NCI-H2029 treated with DMSO at 0.1 percent for 48 hours (cell line): ENCODE measurements at places on chromosomes 16 and 17.

DNA sequence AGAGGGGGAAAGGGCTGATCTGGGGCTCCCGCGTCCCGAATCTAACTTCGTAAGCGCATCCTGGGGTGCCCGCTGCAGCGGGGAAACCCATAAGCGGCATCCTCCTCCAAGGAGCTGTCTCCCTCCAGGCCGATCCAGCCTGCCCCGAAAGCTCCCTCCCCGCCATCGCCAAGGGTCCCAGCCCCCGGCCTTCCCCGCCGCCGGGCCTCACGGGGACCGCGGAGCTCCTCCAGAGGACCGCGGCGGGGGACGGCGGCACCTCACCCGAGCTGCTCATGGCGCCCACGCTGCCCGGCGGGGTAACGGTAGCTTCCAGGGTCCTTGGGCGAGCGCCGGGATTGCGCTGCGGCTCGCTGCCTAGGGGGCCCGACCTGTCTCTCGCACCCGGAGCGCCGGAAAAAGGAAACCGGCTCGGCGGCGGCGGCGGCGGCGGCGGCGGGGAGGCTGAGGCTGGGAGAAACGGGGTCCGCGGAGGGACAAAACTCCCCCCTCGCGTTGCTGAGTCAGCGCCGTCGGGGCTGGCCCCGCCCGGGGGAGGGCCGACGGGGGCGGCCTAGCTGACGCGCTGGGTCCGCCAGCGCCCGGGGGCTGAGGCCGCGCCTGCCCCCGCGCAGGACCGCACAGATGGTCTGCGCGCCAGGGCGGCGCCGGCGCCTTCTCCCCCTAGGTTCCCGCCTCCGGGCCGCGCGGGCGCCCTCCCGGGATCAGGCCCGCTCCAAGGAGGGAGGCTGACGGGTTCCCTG is at the start of gene BLMH:
Gene BLMH, minus strand, starts transcription at position 402 of the 743 bp plus-strand sequence. Its CDS starts 125 bp downstream, at position 277.
- DNase-seq = no peak

DNA sequence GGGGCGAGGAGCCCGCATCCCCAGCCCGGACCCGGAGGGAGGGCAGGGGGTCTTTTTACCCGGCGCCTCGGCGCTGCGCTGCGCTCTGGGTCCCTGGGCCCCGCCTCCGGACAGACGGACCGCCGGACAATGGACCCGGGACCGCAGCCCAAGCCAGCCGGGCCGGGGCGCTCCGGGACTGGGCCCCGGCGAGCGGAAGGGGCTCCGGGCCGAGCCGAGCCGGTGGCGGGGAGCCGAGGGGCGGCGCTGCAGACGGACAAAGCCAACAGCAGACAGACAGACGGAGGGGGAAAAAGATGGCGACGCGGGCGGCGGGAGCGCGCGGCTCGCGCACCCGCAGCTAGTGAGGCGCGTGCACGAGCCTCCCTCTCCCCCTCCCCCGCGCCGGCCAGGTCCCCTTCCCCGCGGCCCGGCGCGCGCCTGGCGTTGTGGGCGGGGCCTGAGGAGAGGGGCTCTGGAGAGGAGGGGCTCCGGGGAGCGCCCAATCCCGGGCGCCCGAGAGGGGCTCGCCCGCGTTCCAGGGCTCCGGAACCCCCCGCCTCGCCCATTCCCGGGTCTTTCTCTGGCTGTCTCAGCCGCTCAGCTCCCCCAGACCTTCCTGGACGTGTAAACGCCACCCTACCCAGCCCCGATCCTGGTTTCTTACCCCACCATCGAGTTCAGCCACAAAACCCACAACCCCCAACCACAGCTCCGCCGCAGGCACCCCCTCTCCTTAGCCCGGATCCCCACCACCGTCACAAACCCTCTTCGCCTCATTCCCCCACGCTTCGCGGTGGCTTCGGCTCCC is at the start of gene ZNF821:
Gene ZNF821, minus strand, starts transcription at position 334 of the 790 bp plus-strand sequence. CDS start 4,236 bp downstream, outside the sequence.
- DNase-seq = no peak

- DNase-seq = no peak
Measured at GRCh38 chr17:18172531-18173278, 10.9 kb upstream of the ALKBH5 start.

GRCh38 chr16:23182679-23183542 is at the start of gene SCNN1G:
Gene SCNN1G, plus strand, starts transcription at chr16:23182745. Its CDS starts 3,527 bp downstream, at chr16:23186272.
- no peak for DNase-seq

DNA sequence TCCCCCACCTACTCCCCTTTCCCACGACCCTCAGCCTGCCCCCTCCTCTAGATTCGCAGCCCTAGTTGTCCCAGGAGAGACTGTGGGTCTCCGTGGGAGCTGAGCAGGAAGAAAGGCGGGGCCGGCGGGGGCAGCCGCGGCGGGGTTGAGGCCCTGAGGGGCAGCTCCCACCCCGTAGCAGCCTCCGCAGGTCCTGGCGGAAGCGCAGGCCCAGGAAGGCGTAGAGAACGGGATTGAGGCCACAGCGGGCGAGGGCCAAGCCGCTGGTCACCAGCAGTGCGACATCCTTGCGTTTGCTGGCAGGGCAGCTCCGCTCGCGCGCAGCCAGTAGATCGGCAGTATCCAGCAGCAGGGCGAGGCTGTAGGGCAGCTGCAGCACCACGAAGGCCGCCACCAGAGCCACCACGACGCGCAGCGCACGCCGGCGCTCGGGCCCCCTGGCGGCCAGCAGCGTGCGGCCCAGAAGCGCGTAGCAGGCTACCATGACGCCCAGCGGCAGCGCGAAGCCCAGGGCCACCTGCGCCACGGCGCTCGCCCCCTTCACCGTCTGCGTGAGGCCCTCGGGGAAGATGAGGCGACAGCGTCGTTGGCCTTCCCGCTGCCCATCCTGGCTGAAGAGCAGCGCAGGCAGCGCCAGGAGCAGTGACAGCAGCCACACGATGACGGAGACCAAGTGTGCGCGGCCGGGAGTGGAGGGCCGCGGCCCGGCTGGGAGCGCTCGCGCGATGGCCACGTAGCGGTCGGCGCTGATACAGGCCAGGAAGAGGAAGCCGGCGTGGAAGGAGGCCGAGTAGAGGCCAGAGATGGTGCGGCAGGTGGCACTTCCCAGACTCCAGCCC is 1.9 kb downstream of the CCR10 start:
- DNase-seq = no peak

DNA sequence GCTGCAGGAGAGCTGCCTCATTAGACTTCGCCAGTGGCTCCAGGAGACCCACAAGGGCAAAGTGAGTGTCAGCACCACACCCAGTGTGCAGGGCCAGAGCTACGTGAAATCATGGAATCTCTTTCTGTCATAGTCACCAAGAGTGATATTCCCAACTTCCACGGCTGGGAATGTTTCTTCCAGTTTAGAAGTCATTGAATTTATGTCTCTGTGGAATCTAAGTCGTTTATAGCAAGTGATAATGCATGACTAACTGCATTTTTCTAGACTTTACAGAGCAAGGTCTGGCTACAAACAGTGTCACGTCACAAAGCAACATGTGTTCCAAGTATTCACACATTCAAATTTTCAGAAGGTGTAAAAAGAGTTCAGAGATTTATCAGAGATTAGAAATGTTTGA is 55.5 kb downstream of the SEC14L1 start:
- DNase-seq = no peak

GRCh38 chr16:85600530-85601271 is 12.4 kb upstream of the GSE1 start:
- DNase-seq = no peak

- DNase-seq = no peak
Measured at GRCh38 chr16:30527635-30528178, 1.3 kb upstream of the ZNF768 start.

GRCh38 chr17:41258406-41258805 is 3.2 kb downstream of the KRTAP9-9 start:
- DNase-seq = no peak

DNA sequence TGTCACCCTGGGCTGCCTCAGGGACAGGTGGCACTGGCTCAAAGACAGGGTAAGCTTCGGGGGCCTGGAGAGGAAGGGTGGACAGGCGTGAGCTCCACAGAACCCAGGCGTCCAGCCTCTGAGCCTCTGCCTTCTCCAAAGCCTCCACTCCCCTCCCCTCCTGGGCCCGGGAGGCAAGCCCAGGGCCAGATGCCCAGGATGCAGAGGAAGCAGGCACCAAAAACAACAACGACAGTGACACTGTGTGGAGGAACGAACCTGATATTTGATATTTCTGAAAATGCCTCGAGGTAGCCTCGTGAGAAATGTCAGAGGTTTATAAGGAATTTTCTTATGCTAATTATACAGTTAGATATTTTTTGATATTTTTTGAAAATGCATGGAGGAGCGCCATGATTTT is 6.0 kb downstream of the BCL7C start:
- DNase-seq = no peak

DNA sequence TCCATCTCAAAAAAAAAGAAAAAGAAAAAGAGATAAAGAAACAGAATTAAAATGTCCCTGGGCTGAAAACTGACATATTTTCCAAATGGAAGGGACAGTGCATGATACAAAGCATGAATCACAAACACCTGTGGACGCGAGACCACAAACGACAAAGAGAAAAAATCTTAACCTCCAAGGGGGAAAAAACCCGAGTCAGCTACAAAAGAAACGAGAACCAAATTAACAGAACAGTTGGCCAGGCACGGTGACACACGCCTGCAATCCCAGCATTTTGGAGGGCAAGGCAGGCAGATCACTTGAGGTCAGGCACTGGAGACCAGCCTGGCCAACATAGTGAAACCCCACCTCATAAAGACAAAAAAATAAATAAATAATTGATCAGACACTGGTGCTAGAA is 1.9 kb downstream of the TRAP1 start:
- DNase-seq = no peak

- DNase-seq = no peak
Measured at GRCh38 chr16:81755915-81756614, 23.0 kb upstream of the PLCG2 start.

DNA sequence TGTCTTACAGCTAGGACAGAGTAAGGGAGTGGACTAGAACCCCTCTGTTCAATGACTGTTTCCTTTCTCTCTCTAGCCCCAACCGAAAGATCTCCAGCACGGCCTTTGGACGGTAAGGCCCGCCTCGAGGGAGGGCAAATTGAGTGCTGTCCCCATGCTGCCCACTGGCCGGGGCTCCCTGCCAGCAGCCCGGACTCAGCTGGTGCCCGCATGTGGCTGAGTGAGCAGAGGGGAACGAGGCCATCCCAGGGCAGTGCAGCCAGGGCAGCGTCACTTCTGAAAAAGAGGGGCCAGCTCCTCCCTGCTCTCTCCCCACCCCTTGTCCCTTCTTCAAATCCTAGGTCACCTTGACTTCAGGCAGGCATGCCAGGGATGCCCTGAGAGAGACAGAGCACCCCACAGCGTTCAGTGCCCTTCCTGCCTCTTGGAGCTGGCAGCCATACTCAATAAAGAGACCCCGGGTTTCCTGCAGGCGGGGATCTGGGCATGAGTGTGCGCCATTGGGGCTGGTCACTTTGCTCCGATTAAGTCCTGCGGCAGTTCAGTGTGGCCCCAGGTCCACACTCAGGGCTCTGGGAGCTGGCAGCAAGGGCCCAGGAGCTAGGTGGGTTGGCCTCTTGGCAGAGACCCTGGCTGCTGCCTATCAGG is 130.9 kb downstream of the RAB11FIP4 start:
- no peak for DNase-seq

DNA sequence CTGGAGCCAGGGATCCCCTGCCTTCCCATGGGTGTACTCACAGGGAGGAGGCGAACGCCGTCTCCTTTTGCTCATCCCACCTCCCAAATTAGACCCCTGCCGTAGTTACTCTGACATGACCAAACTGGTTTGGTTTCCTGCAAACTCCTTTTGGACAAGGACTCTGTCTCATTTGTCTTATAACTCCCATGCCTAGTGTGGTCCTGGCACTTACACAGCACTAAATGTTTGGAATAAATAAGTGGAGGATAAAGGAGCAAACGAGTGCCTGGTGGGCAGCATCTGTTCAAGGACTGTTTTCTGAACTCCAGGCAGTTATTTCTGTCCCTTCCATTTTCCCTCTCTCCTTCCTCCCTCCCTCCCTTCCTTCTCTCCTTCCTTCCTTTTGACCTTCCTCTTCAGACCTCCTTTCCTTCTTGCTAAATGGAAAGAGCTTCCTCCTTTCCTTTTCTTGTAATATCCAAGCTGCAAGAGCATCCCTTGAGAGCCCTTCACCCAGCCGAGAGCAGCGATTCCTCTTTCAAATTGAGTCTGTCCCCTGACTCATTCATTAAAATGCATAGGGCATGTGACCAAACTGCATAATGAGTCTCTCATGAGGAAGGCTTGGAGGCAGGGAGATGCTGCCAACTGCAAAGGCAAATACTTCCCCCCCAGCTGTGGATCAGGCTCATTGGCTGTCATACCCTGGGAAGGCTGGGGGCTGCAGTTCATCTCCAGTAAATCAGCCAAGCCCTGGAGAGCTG is 36.8 kb downstream of the CHD9 start:
- DNase-seq = peak; percentile 23

DNA sequence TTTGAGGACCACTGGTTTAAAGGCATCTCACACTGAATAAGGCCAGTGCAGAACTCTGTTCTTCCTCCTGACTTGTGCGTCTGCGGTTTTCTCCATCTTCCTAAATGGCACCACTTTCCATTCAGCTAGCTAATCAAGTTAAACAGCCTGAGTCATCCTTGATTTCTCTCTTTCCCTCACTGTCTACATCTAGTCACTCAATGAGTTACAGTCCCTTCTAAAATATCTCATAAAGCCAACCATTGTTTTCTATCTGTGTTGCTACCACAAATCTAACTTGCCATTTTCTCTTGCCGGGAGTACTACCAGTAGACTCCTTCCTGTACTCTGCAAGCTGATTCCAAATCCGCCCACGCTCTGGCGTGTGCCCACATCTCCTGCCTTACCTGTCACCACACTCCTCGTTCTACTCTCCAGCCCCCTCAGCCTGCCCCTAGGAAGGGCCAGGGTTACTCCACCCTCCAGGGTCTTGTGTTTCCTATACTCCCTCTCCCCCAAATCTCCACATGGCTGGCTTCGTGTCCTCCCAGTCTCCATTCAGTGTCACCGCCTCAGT is 324.5 kb downstream of the SNX29 start:
- no peak for DNase-seq

DNA sequence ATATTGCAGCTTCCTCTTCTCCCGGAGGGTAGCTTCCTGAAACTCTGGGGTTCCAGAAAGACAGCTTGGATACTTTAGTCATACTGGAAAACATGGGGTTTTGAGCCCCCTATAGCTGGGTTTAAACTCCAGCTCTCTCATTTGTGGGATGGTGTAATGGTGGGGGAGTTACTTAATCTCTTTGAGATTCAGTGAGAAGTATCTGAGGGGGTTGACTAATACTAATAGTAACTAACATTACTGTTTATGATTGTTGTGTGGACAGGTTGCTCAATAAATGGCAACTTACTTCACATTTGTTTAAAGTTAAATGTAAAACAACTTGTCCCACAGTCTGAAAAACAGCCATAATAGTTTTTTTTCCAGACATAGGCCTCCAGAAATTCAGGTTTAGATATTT is 5.1 kb upstream of the SUZ12 start:
- no peak for DNase-seq

DNA sequence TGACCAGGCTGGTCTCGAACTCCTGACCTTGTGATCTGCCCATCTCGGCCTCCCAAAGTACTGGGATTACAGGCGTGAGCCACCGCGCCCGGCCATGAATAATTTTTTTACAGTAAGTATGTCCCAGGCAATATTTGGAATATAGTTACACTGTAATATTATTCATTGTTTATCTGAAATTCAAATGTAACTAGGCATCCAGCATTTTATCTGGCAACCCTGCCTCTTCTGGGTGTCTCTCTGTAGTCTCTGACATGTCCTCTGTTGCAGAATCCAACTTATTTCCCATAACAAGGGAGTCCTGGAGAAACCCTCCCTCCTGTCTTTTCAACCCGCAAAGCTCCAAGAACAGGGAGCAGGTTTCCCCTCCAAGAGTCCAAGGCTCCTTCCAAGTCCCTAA is 36.9 kb upstream of the MYH10 start:
- no peak for DNase-seq
